ENCODE measurements at places on chromosomes 1 and 21.
A peak's percentile ranks its signal among the peaks of the same experiment; 100 is the strongest.

- DNase-seq, result no peak
Measured at GRCh38 chr1:153190373-153190772, 12.9 kb upstream of the LELP1 start.

- DNase-seq, result no peak
Measured at GRCh38 chr1:39499668-39500067, 8.2 kb downstream of the BMP8A start.

DNA sequence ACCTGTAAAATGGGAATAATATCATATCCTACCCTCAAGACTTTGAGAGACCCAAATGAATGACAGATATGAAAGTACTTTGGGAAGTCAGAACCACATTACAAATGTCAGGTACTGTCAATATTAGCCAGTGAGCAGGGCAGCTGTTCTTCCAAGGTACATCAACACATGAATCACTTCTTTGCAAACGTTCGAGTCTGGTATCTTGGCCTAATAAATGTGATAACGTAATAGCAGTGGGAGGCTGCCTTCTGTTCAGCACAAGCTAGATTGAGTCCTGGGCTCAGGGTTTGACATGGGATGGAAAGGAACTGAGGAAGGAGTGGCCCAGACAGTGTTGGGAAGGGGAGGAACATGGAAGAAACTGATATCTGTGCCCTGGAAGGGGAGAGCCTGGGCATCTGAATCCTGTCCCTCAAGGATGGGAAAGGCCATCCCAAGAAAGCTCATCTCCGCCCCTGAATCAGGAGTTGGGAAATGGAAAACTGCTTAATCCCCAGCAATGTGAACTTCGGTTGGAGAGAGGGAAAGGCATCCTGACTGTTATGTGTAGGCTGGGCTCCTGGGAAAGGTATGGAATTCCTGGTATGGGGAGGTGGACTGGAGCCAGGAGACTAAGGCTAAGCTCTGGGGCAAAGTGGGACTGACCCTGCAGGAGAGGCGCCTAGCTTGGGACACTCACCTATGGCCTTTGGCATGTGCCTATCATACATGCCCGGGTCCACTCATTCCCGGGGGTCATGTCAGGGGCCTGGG lies 14.3 kb downstream of the KCNC4 start:
- no peak for DNase-seq

- no peak for DNase-seq
Measured at GRCh38 chr1:161720956-161721737, at the start of gene FCRLB. Gene FCRLB, plus strand, starts transcription at chr1:161721544. Its CDS starts 1,129 bp downstream, at chr1:161722673.

- DNase-seq, result no peak
Measured at GRCh38 chr1:220347654-220348175, 75.5 kb upstream of the RAB3GAP2 start.

DNA sequence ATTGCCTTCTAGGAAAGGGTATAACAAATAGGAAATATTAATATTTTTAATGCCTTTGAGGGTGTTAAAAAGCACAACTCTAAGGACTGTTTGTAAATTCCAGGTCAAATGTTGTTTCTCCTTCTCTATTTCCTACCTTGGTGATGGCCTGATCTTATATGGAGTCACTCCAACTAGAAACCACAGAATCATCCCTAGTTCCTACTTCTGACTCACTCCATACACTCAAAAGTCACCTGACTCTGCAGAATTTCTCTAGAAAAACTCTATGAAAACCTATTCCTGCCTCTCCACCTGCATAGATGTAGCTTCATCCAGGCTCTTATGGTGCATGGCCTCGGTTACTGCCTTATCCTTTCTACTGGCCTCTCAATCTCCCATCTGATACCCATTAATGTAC lies 14.5 kb downstream of the RGS4 start:
- DNase-seq, result no peak

DNA sequence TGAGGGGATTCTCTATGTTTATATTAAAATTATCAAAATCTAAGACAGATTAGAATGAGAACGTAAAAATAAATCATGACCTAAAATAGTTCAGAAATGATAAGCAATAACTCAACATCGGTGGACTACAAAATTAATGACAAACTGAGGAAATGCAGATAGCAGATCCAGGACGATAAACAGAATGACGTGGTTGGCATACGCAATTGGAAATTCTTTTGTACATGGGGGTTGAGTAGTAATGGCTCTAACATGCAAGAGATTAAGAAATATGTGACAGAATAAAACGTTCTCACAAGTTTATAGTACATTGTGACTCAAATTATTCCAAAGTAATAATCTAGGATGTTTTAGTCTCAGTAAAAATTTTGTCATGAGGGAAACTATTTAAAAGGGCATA lies 575.2 kb upstream of the BRINP3 start:
- DNase-seq, result no peak

DNA sequence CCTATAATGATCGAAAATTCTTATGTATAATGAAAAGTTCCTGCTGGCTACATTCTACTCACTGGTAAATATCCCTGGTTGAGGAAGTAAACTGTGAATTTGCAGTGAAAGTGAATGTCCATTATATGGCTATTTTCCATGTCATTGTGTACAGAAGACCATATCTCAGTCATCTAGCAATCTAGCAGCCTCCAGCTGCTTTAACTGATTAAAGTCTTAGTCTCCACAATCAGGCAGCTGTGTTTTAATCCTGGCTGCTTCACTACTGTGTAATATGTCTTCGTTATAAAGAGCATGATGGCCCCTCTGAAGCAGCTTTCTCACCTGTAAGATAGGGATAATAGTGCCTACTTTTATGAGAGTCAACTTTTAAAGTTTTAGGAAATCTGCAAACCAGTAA lies 11.4 kb downstream of the CLCA2 start:
- no peak for DNase-seq

- no peak for DNase-seq
Measured at GRCh38 chr1:114292194-114292593, 138.5 kb upstream of the SYT6 start.

- peak; percentile 48 for DNase-seq
Measured at GRCh38 chr1:85607921-85608265, 27.3 kb downstream of the CCN1 start.

DNA sequence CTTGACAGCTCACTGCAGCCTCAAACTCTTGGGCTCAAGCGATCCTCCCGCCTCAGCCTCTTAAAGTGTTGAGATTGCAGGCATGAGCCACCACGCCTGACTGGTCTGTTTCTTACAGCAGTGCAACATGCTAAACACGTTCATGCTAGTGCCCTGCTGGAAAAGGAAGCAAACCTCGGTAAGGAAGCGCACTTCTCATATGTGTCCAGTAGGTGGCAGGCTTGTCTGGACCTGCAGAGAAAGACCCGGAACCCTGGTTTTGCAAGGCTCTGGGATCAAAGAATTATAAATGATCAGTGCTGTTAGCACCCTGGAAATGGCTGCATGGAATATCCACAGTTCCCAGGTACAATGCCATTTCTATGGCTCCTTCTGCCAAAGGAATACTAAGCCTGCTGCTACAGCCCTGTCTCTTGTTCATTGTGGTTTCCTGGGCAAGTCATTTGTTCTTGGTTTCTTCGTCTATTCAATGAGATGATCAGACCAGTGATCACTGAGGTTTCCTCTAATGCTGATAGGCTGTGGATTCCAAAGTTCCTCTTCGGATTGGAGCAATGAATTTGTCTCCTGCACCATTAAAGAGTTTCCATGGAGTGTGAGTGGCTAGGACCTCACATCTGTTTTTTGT lies 15.9 kb downstream of the RNU5D-1 start:
- peak; percentile 87 for DNase-seq

DNA sequence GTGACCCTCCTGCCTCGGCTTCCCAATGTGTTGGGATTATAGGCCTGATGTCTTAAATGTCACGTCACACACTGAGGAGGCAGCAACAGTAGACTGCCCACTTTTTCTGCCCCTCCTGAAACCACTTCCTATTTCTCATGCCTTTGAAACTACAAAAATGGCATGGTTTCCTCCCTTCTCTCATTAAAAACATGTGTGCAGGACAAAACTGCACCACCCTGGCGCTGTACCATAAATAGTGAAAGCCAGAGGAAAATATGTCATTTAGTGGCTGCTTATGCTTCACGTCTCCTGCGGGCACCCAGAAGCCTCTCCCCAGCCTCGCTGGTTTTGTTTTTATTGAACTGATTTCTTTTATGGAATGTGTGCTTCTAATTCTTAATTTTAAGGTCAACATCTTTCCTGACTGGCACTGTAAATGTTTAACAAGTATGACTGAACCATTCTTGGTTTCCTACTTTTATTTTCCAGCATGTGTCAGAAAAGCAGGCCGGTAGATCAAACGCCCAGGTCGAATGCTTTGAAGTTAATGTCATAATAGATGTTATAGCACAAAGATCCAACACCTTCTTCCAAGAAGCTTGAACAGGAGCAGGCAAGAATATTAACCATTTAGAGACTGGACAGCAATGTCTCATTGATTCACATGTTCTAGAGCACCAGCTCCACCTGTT lies 59.6 kb upstream of the C1orf87 start:
- no peak for DNase-seq
